ENCODE measurements at places on chromosomes 12 and 14.

DNA sequence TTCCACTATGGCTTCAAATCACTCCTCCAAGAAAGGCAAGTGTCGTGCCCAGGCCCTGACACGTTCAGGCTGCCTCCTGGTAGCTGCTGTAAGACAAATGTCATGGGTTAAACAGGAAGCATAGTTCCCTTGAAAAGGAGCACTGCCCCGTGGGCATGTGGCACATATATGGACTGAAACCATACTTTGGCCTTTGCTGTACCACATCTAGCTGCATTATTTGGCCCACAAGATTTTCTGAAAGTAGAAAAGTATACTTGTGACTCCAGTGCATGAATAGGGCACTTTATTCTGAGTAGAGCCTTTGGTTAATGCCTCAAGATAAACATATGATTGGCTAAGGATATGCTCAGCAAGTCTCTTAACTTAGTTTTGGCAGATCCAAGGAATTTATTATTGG lies 218.7 kb upstream of the EGLN3 start:
- DNase-seq = no peak

GRCh38 chr14:69672356-69672755 lies 61.0 kb downstream of the SUSD6 start:
- DNase-seq = no peak

DNA sequence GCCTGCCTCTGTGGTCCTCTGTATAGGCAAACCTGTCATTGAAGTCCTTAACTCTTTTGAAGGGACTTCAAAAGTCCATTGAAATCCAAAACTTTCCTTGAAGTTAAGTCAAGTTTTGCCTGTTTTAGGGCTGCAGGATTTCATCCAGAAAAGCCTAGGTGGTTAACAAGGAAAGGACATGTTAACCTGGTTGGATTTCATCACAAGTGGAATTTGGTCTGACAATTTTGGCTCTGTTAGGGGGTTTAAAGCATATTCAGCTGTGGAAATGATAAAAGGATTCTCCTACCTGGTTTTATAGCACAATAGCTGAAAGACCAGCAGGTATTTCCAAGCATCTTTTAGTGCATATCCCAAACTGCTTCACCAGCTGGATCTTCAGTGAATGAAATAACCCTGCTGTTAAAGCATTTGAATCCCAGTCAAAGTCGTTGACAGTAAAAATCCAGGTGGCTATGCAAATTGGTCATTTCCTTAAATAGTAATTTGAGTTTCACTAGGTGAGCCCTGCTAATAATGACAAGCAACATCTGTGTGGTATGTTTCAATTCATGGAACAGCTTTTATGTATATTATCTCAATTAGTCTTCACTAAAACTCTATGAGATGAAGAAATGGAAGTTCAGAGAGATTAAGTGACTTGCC lies 400.5 kb downstream of the ETNK1 start:
- no peak for DNase-seq

DNA sequence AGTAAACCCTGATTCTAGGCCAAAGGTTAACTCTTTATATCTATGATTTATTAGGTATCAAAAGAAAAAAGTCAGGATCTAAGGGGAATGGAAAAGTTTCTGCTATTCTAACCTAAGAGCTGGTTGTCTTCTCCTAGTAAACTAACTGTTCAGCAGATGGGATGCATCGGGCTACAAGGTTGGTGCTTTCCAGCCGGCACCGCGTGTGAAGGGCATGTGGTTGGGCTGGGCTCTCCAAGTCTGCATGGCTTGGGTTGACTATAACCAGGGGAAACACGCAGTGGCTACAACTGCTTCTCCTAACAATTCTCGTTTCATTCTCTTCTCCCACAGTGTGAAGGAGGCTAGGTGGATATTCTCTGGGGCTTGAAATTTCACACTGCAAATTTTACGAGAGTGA lies 354.5 kb downstream of the APAF1 start:
- DNase-seq = no peak

DNA sequence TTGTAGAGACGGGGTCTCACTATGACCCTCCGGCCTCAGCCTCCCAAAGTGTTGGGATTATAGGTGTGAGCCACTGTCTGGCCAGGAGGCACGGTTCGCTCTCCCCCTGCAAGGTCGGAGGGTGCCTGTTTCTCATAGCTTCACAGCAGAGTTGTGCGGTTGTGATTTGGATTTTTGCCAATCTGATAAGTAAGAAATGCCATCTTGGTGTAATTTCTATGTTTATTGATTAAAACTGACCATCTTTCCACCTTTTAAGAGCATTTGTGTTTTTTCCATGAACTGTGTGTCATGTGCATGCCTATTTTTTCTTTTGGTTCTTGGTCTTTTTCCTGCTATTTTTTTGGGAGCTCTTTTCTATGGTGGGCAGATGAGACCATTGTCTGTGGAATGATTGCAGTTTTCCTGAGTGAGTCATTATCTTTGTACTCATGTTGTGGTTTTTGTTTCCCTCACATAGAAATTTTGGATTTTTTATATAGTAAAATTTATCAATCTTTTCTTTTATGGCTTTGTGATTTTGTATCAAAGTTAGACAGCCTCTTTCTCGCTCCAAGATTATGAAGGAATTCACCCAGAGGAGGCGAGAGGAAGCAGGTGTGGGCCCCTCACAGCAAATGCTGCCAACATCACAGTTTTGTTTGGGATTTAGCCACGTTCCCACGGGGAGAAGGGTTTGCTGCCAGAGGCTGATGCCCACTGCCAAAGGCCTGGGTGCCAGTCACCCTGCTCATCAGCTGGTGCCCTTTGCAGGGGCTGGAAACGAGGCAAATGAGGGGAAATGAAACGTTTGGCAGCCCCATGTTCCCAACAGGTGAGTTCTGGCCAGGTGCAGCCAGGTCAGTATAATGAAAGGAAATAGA lies 47.2 kb downstream of the RFX4 start:
- no peak for DNase-seq

- DNase-seq = no peak
Observed at GRCh38 chr14:30673071-30673470, 51.0 kb downstream of the SCFD1 start.

- DNase-seq = no peak
Observed at GRCh38 chr14:56487090-56487667, 92.4 kb upstream of the TMEM260 start.

DNA sequence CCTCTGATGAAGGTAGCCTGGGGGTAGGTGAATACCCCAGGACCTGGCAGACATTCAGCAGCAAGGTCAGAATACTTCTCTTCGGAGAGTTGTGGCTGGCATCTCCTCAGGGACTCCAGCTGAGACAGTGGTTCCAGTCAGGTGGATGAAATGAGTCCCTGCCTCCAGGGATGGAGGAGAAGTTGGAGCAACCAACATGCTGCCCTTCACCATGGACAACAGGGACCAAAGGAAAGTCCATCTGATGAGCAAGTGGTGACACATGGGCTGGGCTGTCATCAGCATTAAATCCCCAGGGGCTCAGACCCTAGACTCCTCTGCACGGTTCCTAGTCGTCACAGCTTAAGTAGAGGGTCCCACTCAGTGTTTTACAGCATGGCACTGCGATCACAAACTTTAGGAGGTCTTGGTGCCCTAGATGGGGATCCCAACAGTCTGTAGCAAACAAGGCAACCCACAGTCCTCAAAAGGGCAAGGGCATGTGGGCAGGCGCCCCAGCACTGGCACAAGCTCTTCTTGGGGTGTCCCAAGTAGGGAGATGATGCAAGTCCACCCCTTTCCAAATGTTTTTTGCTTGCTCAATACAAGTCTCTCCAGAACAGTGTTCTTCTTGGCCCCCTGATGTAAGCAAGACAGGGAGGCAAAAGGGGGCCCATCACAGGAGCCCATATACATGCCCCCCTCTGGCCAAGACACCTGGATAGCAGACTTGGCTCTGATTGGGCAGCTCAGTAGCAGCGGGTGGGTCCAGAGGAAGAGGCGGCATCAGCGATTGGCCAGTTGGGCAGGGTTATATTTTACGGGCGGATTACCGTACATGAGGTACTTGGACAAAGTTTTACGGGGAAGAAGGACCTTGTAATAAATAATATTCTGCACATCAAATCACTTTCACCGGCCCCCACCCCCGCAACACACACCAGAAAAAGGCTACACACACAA lies 10.8 kb upstream of the CDH24 start:
- DNase-seq = no peak

DNA sequence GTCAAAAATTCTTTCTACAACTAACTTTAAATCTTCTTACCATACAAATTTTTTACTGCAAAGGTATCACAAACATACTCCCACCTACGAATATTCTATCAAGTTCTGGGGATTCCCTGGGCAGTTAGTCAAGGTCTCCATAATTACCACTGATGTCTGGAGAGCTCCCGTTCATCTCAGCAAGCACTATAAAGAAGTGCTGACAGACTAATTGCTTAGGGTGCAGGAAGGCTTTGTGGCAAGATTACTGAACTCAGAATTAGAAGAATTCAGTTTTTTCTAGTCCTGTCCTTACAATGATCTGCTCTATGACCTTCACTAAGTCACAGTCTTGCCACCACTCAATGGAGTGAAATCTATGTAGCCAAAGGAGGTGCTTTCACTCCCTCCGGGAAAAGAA lies 61.5 kb downstream of the DUSP16 start:
- no peak for DNase-seq

DNA sequence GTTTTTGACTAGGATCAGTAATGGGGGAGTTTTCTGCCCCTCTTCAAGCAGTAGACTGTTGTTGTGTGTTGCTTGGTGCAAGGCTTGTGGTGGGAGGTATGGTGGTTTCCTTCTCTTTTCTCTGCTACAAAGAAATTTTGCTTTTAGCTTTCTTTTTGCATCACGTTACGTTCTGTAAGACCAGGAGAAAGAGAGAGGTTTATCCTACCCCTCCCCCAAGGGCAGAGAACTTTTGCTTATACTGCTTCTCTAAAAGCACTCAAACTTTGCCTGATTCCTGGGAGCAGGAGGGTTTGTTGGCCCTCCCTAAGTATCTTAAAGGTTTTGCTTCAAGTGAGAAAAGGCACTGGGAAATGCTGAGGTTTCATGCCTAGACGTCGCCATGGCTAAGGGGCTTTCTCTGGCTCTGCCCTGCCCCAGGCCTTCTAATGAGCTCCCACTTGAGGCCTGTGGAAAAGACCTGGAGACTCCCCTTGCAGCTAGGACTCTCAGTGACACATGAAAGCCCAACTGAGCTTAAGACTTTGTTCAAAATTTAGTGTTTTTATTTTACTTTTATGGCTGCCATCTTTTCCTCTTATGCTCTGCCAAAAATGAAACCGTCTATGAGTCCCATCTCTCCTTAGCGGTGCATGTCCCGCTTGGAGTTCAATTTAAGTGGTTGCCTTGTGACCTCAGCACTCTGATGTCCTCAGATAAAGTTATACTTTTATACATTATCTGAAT lies 49.2 kb downstream of the EIF2S3B start:
- no peak for DNase-seq

- DNase-seq = no peak
Observed at GRCh38 chr12:39752482-39753137, 133.0 kb upstream of the ABCD2 start.

DNA sequence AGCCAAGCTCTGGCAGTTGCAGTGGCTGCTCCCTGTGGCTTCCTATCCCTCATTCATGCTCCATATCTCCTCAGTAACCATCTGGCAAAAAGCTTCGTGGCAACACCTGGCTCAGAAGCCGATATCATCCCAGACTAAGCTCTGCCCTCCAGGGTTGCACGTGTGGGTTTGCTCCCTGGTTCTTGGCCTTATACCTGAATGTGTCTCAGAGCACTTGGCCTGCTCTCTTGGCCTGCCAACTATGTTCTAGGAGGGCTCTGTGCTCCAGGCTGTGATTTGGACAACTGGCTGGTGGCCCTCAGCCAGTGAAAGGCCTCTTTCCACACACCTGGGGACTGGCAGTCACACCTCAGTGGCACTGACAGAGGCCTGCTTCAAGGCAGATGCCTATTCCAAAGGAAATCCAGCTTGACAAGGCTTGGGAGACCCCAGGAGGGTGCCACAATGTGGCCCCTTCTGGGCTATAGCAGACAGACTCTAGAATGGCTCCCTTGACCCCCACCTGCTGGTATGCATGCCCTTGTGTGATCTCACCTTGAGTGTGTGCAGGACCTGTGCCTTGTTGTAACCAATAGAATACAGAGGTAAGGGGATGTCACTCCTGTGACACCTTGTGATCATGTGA lies 10.5 kb downstream of the PLD4 start:
- no peak for DNase-seq
